ENCODE measurements at places on chromosomes 2 and 18.

GRCh38 chr18:27214831-27215230 is 29.7 kb upstream of the CHST9 start:
- no peak for DNase-seq

- peak; percentile 31 for DNase-seq
These were observed 84.7 kb upstream of the NEDD4L start for GRCh38 chr18:57959278-57959677.

DNA sequence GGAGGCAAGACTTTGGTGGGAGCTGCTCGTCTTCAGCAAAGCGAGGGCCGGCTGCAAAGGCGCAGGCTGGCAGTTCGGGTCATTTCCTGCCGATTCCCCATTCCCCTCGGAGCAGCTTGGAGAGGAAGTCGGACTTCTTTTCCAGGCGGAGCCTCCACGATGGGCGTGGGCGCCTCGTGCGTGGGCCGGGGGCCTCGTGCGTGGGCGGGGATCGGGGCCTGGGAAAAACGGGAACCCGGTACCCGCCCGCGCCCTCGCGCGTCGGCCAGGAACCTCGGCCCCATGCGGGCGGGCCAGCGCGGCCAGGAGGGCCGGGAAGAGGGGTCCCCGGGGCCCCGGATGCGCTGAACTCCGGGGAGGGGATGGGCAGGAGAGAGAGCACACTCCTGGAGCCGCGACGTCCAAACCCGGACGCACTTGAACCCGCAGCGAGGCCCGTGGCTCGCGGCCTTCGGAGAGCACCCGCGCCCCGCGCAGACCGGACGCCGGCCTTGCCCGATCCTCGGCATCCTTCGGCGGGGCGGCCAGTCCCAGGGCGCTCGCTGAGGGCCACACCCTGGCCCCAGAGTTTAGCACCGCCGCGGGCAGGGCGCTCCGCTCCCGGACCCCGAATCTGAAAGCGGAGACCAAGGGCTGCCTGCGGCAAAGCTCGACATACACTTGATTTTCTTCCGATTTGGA is 368.4 kb downstream of the MTX2 start:
- DNase-seq, result peak; percentile 47

- no peak for DNase-seq
These were observed 15.2 kb downstream of the SP100 start for GRCh38 chr2:230430957-230431910.

DNA sequence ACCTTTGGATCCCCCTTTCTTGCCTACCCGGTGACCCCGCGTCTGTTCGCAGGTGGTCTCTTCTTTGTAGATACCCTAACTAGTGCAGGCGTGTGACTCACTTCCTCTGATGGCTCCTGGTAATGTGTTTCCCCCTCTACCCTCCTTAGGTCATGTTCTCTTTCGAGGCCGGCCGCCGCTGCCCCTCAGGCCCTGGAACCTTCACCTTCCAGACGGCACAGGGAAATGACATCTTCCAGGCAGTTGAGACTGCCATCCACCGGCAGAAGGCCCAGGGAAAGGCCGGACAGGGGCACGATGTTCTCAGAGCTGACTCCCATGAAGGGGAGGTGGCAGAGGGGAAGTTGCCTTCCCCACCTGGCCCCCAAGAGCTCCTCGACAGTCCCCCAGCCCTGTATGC is 1.6 kb downstream of the DOK1 start:
- no peak for DNase-seq

DNA sequence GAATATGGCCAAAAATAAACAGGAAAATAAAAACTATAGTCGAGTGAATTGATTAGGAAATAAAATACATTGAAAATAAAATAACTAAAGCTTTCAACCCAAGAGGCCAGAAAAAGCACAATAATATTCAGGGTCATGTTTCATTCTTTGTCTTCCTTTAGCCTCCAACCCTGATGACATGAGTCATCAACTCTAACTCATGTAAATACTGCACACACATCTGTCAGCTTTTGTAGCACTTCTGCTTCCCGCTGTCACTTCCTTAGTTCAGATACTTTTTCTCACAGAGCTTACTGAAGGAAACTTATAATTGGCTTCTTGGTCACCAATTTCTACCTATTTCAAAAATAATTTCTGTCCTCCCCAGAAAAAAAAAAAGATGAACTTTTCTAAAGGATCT is 112.8 kb downstream of the UPP2 start:
- DNase-seq, result no peak

GRCh38 chr2:160380611-160381010 is 113.0 kb downstream of the RBMS1 start:
- DNase-seq, result no peak

GRCh38 chr2:129903586-129904425 is 75.7 kb upstream of the RAB6C start:
- no peak for DNase-seq

DNA sequence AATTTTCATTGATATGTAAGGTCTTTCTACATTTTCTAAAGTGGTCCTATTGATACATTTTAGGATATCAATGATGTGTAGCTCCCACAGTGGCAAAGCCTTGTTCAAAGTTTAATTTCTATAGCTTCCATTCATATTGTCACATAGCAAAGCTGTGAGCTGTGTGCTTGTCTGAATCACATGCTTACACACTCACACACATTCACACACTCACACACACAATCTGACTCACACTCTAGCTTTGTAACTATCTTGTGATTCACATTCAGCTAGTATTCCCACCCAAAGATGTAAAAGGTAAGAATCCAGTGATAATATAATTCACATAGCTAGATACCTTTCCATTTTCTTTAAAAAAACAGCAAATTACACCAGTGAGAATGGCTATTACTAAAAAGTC is 58.7 kb downstream of the MAPRE2 start:
- DNase-seq, result no peak

DNA sequence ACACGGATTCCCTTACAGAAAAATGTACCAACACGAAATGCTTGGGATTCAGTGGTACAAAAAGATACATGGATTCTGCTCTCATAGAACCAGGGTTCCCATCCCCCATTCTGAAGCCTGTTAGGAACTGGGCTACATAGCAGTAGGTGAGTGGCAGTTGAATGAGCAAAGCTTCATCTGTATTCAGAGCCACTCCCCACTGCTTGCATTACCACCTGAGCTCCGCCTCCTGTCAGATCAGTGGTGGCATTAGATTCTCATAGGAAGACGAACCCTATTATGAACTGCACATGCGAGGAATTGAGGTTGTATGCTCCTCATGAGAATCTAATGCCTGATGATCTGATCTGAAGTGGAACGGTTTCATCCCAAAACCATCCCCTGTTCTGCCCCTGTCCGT is 246.4 kb downstream of the DYM start:
- DNase-seq, result no peak

- DNase-seq, result no peak
These were observed 38.4 kb upstream of the ITGAV start for GRCh38 chr2:186551323-186552050.

DNA sequence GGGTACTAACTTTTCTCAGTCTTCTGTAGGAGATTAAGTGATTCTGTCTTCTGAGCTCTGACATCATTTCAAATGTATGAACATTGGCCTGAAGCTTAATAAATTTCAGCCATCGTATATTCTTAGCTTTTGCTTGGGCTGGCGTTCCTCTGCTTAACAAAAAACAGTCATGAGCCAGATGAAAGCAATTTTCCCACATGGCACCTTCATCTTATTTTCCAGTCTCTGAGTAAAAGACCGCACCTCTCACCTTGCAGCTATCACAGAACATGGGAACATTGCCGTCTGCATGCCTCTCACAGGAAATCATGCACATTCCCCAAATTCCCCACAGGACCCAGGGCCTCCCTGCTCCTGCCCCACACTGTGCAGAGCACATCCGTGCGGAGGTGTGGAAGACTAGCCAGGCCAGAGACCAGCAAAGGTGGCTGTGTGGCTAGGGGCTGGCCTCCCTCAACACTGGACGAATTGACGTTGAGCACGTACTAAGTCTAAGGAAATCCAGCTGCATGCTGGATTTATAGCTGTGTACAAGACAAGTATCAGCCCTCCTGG is 531.8 kb upstream of the ID2 start:
- DNase-seq, result no peak

- no peak for DNase-seq
These were observed 593.4 kb upstream of the NETO1 start for GRCh38 chr18:73461038-73461779.

DNA sequence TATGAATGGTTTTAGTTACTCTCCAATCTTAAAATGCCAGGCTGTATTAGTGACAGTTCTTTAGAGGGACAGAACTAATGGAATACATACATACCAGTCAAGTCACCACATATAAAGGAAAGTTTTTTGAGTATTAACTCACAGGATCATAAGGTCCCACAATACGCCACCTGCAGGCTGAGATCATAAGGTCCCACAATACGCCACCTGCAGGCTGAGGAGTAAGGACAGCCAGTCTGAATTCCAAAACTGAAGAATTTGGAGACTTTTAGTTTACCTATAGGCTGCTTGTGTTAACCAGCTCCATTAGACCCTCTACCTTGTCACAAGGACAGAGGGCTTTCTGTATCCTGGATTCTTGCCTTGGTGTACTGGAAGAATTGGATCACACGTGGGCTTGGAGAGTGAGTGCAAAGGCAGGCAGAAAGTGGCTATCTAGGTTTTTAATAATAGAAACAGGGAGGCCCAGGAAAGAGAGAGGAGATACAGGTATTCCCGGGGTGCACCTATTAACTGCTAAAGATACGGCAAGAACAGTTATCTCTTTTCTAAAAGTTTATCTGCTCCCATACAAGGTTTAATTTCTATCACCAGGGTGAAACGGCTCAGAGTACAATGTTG is 234.9 kb upstream of the CYRIA start:
- no peak for DNase-seq

GRCh38 chr18:75173125-75173432 is 35.9 kb downstream of the PTGR3 start:
- peak; percentile 27 for DNase-seq

- no peak for DNase-seq
These were observed 49.2 kb downstream of the TMEM18 start for GRCh38 chr2:627926-628560.

GRCh38 chr2:178954049-178954448 is 95.9 kb downstream of the CCDC141 start:
- no peak for DNase-seq

GRCh38 chr18:7000484-7001096 is 117.0 kb downstream of the LAMA1 start:
- no peak for DNase-seq

GRCh38 chr2:433216-433615 is 145.3 kb upstream of the ALKAL2 start:
- DNase-seq, result no peak

- no peak for DNase-seq
These were observed 35.7 kb upstream of the TAF4B start for GRCh38 chr18:26190506-26190905.

DNA sequence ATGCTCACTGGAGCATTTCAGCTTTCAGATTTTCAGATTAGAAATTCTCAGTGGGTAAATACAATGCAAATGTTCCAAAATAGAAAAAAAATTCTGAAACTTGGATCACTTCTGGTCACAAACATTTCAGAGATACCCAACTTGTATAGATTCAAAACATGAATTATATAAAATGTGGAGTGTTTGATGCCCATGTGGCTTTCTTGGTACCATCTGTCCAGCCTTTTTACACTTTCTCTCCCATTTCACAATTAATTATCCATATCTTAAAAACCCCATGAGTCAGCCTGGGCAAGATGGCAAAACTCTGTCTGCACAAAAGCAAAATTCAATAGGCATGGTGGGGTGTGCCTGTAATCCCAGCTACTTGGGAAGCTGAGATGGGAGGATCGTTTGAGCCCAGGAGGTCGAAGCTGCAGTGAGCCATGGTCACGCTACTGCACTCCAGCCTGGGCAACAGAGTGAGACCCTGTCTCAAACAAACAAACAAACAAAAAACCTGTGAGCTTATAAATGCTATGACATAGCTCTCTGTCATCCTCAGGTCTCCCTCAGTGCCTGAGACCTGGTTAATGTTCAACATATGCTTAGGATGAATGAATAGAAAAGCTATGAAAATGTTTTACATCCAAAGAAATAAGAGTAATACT is 146.3 kb upstream of the TTC39C start:
- DNase-seq, result no peak

DNA sequence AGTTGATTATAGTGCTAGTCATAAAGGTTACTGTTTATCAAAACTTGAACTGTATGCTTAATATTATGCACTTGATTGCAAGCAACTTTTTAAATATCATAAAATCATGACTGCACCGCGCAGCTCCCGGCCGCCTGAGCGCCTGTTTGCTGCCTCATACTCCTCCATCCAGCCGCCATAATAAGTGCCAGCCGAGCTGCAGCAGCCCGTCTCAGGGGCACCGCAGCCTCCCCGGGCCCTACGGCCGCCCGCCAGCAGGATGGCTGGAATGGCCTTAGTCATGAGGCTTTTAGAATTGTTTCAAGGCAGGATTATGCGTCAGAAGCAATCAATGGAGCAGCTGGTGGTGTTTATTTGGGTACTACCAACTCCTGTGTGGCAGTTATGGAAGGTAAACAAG is 337.2 kb downstream of the PAX3 start:
- no peak for DNase-seq

- no peak for DNase-seq
These were observed 163.7 kb upstream of the APCDD1 start for GRCh38 chr18:10290638-10291235.

- DNase-seq, result no peak
These were observed 143.3 kb upstream of the CAB39 start for GRCh38 chr2:230569298-230569697.

DNA sequence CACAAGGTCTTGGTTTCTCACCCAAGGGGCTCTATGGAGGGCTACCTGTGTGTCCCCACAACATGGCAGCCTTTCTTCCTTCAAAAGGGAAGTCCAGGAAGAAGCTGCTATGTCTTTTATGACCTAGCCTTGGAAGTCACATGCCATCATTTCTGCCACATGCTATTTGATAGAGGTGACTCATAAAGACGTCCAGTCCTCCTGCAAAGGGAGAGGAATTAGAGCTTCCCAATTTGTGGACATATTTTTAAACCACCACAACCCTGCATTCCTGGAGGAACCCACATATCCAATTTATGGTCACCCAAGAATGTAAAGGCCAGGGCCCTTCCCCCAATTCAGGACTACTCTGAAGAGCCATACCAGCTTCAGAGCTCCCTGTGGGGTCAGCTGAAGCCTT is 246.2 kb downstream of the CYP26B1 start:
- no peak for DNase-seq

DNA sequence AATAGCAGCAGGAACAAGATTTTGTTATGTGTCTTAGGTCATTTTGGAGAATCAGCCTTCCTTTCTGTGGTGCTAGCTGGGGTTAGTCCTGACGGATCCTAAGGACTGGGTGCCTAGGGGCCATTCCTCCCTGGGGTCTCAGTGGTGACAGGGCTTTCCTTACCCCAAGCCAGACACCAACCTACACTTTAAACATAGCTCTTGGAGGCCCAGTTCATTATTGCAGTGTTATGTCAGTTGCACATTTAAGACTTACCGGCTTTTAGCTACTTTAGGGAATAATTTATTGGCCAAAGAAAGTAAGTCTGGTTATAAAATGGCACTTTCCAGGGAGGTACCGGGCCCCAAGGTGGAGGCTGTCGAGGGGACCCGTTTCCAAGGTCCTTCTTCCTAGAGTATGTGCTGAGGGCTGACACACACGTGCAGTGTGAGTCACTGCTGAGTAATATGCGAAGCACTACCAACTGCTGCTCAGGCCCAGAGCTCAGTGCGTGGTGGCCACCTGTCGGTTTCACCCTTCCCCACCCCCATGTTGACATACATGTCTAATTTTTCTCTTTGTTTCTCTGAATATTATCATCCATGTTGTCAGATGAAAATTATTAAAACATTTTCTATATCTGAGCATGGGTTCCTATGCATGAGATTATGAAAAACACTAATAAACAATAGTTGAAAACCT is 37.0 kb upstream of the GRHL1 start:
- DNase-seq, result no peak

Measured in HuH-7.5 (cell line).